Right hindlimb (tissue), 1 donor: ENCODE measurements at places on chromosomes 1 and 21.
A peak's percentile ranks its signal among the peaks of the same experiment; 100 is the strongest.

GRCh38 chr1:231665101-231665500 lies 38.5 kb downstream of the DISC1 start:
- DNase-seq: no peak

- DNase-seq: no peak
These were observed 262.0 kb downstream of the TNR start for GRCh38 chr1:175481126-175482070.

DNA sequence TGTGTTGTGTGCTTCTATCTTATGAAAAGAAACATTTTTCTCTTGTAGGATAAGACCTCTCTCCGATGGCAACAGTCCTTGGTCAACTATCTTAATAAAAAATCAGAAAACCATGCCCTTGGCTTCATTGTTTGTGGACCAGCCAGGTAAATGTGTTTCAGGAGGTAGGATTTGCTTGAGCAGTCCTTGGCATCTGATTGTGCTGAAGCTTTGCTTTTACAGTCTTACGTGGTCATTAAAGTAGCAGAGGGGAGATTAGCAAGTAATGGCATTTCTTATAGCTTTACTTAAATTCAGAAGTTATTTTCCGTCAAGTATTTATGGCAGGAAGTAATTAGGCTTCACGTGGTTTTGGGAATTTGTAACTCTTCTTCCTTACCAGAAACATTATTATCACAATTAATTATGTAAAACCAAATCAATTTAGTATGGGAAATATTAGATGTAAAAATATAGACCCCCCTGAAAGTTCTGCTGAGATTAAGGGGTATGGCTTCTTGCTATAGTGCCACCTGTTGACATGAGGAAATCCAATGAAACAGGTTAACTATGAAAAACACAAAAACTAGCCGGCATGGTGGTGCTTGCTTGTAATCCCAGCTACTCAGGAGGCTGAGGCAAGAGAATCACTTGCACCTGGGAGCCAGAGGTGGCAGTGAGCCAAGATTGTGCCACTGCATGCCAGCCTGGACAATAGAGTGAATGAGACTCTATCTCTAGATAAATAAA lies 49.0 kb downstream of the MAP3K21 start:
- no peak for DNase-seq

GRCh38 chr1:172935062-172935592 lies 115.6 kb downstream of the TNFSF18 start:
- DNase-seq: no peak

GRCh38 chr1:107804741-107805140 lies 160.2 kb downstream of the VAV3 start:
- DNase-seq: no peak

GRCh38 chr1:234498448-234499118 lies 19.6 kb upstream of the TARBP1 start:
- peak; percentile 40 for DNase-seq
